ENCODE measurements at places on chromosomes 5 and 9. TPM values are rescaled to one million over a fixed set of nuclear protein-coding genes. Genes with fewer than 3 reads are reported as not detected.

DNA sequence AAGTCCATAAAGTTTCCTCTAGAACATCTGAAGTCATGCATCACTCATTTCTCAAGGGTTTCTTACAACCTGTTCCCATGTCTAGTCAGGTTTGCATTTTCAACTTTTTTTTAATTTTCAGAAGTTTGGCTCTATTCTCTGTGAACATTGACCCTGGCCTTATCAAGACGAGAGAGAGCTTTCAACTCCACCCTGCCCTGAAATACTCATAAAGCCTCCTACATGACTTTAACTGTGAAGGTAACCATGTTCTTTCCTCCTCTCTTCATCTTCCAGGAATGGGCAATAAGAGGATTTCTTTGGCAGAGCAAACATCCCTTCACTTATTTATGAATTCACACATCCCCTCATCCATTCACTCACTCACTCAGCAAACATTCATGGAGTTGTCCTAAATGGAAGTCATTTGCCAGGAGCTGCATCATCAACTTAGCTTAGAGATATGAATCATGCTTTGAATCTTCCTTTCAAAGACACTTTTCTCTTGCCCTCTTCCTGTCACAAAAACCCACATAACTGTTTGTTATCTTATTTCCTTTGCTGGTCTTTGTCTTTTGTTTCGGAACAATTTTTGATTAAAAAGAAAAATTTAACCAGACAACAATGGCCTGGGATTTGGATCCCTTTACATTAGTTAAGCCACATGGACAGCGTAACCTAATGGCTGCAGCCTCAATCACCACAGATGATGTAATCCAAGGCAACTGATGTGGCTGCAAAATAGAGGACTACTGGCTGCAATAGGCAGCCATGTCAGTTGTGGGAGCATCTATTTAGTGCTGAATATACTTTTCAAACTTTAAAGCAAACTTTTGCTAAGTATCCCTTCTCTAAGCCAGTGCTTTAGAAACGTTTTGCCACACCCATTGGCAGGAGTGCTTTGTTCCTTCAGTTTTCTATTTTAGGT, 43.0 kb upstream of the GNAQ start:
- peak; percentile 14 for DNase-seq

DNA sequence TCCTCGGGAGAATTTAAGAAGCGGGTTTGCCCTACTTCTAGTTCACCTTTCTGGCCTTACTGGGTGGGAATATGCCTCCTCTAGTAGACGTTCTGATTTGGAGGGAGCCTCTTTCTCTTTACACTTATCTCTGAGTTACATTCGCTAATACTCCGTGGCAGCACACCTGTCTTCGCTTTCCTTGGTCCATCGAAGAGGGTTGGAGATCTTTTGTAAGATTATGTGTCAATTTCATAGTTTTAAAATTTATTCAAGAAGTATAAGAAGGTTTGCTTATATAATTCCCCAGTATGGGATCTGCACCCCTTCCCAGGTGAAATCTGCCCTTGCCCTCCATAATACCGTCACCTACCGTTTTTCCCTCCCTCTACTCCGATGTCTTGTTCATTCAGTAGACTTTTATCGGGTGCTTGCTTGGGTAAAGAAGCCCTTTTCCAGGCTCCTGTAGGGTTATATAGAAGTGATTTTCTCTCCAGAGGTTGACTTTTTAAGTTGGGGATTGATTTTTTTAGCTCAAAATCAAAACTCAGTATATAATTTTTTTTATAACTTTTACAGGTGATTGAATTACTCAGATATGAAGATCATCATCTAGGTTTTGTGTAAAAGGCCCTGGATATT, 1.1 kb downstream of the GPBP1 start:
- DNase-seq, result no peak

- no peak for DNase-seq
Observed at GRCh38 chr9:113921396-113921925, 45.4 kb downstream of the ZNF618 start.

GRCh38 chr5:174446446-174446845, 277.9 kb upstream of the MSX2 start:
- peak; percentile 46 for DNase-seq

- DNase-seq, result no peak
Observed at GRCh38 chr9:79701651-79702050, 129.9 kb downstream of the TLE4 start.

GRCh38 chr9:117278471-117279035, 136.3 kb downstream of the ASTN2 start:
- no peak for DNase-seq

- DNase-seq, result no peak
Observed at GRCh38 chr5:72673623-72674022, 142.8 kb upstream of the TNPO1 start.

DNA sequence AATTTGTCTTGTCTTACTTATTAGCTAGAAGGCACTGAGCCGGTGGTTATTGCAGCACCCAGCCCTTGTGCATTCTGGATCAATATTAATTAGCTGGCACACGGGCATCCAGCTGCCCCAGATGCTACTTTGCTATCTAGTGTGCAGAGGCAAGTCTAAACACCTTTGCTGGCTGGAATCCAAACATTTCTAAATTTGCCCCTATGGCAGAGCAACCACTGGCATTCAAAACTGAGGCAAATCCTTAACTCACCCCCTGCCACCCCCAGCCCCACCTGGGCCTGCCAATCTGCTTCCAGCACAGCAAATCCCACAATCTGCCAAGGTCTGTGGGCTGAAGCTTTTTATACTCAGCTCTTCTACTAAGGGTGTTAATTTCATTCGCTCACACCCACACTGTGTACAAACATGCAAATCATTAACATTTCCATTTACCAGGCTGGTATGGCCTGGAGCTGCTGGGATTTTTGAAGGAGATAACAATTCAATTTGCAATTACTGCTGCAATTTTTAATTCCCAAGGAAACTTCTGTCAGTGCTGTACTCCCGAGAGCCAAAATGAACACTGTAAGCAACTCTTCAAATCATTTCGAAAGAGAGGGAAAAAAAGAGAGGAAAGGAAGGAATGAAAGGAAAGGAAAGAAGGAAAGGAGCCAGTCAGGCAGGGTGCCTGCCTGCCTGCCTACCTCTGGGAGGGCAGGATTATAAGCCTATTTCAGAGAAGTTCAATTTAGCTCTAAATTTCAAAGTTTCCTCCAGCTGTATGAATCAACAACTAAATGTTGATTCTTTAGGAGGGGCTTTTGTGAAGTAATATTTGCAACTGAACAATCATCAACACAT, 35.5 kb downstream of the RAPGEF1 start:
- no peak for DNase-seq

- no peak for DNase-seq
Observed at GRCh38 chr5:150402901-150403342, 9.8 kb downstream of the CD74 start.

S1PR3 gene
- total RNA-seq, result 24.6 TPM

PAPPA gene
- total RNA-seq, result 208 TPM

DAB2 gene
- total RNA-seq, result 84.5 TPM

CBY3 gene
- total RNA-seq, result not detected

SPINK6 gene
- total RNA-seq, result not detected

EQTN gene
- total RNA-seq, result not detected

KIAA0825 gene
- 2.9 TPM for total RNA-seq

All from astrocyte (in vitro differentiated cells and primary cell).